ENCODE measurements at places on chromosomes 6 and 20. TPM values are rescaled to one million over a fixed set of nuclear protein-coding genes. Genes with fewer than 3 reads are reported as not detected.

The UQCC2 gene
- 5.0 TPM for total RNA-seq

GRCh38 chr6:25297039-25297441, 17.9 kb downstream of the CARMIL1 start:
- no peaks in the 10 kb centered on the region for H3K36me3 ChIP-seq
- peak overlapping the region; percentile 55 for H3K27ac ChIP-seq
- H3K4me3 ChIP-seq, result no peak overlapping the region

The ZNF334 gene
- 5.0 TPM for total RNA-seq

GRCh38 chr6:133262804-133263203, 21.6 kb downstream of the EYA4 start:
- no peak overlapping the region for H3K27ac ChIP-seq
- no peaks in the 10 kb centered on the region for H3K27me3 ChIP-seq
- H3K4me3 ChIP-seq, result no peak overlapping the region
- H3K36me3 ChIP-seq, result no peaks in the 10 kb centered on the region

The TENT5A gene
- total RNA-seq, result 66.2 TPM

The PACSIN1 gene
- 9.9 TPM for total RNA-seq

The RSPH9 gene
- not detected for total RNA-seq
